ENCODE measurements at places on chromosomes 11 and 22.

- no peak for DNase-seq
Measured at GRCh38 chr11:35598254-35599125, 19.8 kb upstream of the FJX1 start.

DNA sequence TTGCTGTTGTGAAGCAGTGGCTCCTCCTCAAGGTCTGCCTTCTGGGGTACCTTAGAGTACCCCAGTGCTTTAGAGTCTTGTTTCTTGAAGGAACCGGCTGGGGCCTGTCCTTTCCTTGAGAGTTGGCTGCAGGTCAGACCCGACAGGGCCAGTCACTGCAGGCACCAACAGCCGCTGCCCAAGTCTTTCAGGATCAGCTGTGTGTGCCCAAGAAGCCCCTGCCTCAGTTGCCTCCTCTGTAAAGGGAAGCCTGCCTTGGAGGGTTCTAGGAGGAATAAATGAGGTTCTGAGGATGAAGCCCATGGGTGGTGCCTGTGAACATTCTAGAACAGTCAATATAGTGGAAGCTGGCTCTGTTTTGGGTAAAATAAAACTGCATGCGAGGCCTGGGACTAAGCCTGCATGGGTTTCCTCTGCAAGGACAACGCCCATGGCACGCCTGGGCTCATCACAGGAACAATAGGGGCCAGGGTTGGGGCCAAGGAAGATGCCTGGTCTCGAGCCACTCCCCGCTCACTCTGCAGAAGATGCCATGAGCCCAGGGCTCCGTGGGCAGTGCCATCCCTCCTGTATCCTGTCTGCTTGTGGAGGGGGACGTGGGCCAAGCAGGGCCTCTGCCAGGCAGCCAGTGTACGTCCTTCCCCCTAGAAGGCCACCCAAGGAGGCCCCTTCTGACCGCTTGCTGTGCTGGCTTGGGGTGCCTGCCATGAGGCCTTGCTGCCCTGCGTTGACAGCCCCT, 81.6 kb downstream of the MED15 start:
- DNase-seq: no peak

DNA sequence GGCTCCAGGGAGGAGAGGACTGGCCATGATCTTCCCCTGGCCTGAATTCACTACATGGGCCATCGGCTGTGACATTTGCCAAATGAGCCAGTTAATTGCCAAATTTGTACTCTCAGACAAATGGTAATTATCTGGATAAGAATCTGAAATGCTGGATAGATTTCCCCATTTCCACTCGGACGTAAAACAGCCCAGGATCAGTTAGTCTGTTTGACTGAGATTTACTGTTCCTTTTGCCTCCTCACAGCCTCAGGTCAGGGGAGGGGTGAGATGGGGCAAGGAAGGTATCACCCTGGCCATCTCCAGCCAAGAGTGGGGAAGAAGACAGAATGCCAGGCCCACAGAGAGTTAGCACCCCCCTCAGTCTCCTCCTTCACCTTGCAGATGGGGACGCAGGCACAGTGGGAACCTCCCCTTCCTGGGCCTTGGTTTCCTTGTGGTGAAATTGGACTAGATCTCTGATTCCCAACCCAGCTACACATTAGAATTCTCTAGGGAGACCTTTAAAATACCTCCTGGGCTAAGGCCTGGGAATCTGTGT, 5.2 kb downstream of the TRIM29 start:
- no peak for DNase-seq

GRCh38 chr11:20036626-20037335, 123.5 kb downstream of the DBX1 start:
- DNase-seq: no peak

- no peak for DNase-seq
Measured at GRCh38 chr11:73972620-73973449, 9.8 kb downstream of the UCP2 start.

DNA sequence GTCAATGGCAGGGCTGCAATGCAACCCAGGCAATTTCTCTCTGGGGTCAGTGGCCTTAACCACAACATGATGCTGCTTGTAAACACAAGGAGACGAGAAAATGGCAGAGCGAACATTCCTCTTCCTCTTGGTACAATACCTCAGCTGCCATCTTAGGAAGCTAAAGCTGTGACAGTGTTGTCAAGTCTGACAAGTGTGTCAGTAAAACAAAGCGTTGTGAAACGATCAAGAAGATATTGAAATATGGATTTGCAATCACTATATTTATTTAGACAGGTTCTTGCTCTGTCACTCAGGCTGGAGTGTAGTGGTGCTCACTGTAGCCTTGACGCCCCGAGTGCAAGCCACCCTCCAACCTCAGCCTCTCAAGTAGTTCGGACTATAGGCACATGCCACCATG, 14.5 kb upstream of the USP47 start:
- DNase-seq: no peak

DNA sequence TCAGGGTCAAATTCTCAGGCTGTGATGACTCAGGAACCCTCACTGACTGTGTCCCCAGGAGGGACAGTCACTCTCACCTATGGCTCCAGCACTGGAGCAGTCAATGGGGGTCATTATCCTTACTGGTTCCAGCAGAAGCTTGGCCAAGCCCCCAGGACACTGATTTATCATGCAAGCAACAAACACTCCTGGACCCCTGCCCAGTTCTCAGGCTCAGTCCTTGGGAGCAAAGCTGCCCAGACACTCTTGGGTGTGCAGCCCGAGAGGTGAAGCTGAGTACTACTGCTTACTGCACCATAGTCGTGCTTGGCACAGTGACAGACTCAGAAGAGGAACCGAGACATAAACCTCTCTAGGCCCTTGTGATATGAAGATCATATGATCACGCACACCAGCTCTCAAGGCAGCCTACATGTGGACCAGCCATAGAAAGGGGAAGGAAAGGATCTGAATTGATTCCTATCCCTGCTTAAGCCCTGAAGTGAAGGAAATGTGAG, 58.2 kb downstream of the ZNF280B start:
- no peak for DNase-seq

DNA sequence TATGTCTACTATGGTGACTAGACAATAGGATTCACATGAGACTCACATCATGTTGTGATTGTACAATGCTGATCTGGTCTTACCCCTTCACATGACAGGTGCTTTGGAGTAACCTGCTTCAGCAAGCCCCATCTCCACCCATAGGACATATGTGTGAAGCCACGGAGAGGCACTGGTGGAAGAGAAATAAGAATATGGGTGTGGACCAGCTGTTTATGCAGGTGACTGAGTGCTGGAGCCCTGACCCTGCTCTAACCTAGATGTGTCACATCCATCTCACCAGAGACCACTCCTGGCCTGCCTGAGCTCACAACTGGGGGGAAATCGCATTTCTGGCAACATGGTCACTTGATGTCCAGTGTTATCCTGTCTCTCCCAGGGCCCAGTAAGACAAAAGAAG, 119.7 kb downstream of the GGTLC2 start:
- no peak for DNase-seq

DNA sequence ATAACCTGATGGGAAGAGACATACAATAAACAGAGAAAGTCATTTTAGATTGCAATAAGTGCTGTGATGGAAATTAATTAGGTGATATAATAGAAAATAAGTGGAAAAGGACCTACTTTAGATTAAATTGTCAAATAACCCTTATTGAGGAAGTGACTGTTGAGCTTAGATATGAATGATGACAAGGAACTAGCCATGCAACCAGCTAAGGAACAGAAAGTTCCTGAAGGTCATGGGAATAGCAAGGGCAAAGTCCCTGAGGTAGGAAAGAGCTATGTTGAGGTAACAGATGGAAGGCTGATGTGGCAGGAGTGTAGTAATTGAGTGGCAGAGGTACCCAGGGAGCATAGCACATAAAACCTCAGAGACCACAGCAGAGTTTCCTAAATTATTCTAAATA, 135.2 kb downstream of the WNT11 start:
- no peak for DNase-seq

- no peak for DNase-seq
Measured at GRCh38 chr22:41648432-41648831, 27.3 kb downstream of the XRCC6 start.

DNA sequence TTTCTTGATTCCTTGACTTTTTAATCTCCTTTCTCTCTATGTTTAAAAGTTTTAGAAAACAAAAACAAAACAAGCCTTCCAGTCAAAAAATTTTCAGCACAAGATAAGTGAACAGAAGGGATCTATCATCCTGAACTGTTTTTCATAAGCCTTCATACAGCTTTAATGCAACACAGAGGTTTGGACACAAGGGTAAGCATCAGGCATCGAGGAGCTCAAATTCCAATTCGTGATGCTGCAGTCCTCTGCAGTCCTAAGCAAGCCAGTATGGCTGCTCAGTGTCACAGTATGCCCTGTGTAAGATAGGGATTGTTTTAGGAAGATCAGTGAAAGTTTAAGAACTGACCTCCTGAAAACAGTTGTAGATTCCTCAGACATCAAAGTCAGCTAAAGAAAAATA, 740.9 kb downstream of the NTM start:
- DNase-seq: no peak

DNA sequence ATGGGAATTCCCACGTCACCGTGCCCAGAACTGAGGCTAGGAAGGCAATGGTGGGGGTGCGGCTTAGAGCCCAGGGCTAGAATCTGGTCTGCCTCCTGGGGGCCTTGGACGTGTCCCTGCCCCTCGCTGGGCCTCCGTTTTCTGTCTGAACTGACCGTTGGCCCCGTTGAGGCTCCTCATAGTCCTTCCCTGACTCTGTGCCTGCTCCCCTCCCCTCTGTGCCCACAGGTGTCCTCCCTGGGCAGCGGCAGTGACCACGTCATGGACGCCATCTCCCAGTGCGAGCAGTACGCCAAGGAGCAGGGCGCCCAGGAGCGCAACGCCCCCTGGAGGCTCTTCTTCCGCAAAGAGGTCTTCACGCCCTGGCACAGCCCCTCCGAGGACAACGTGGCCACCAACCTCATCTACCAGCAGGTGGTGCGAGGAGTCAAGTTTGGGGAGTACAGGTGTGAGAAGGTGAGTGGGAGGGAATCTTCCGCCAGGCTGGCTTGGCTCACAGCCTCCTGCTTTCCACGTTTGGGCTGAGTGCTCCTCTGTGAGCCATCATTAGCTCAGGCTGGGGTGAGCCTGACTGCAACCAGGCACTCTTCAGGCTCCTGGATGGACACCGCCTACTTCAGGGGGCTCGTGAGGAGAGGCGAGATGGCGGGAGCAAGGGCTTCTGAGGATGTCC, 63.9 kb downstream of the MYO7A start:
- peak; percentile 13 for DNase-seq

DNA sequence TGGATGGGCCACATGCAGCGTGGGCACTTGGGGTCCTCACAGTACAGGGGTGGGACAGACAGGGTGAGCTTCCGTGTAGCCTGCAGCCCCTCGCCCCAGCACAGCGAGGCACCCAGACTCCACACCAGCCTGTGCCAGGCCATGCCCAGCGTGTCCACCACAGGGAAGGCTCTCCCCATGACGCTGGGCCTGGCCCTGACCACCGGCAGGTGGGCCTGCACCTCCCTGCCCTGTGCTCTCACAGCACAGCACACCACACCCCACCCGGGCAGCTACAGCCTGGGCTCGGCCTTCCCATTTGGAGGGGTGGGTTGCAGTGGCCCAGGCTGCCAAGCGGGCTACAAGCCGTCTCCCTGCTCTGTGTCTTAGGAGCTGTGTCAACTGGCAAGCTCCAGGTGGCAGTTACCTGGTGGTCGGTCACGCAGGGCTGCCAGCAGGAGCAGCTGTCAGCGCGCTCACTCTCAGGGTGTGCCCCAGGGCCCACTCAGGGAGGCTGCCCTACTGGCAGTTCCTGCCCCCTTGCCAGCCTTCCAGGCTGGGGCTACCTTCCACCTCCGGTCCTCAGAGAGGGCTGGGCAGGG, 4.6 kb downstream of the MOB2 start:
- DNase-seq: no peak

GRCh38 chr22:50017701-50018224, 5.2 kb upstream of the IL17REL start:
- DNase-seq: no peak

DNA sequence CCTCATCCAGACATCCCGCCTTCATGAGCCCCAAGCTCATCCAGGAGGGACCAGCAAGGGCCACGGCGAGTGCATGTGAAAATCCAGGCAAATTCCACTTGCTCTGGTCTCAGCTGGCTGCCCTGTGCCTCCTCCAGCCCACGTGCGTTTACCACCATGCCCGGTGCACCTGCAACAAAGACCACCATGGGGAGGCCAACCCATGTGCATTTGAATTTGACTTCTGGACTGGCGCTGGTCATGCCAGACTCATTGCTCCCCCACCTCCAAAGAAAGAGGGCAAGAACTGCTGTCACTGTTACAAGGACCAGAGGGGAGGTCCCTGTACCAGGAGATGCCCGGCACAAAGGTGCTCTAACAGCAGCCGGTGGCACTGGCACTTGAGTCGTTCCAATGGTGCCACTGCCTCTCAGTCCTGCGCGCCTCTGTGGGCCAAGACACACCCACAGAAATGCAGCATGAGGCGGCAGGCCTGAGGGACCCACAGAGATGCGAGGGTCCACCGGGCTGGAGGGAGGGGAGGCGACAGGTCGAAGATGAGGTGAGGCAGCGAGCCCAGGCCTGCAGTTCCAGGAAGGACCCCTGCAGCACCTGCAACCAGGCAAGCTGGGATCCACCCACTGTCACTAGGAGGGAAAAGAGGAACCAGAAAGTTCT, 80.3 kb downstream of the PHF21B start:
- no peak for DNase-seq

DNA sequence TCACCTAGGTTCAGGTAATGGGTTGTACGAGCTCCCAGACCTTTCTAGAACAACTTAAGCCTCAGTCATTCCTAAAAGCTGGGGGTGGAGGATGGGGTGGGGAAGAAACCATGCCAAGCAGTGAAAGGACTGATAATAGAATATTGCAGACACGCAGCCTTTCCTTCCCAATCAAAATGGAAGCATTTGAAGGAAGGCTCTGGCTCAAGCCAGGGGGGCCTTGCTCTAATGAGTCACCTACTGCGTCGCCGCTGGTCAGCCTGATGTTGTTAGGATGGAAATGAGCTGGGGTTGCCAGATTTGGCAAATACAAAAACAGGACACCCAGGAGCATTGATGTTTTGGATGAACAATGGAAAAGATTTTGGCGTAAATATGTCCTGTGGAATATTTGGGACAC, 6.2 kb downstream of the SYT12 start:
- no peak for DNase-seq

DNA sequence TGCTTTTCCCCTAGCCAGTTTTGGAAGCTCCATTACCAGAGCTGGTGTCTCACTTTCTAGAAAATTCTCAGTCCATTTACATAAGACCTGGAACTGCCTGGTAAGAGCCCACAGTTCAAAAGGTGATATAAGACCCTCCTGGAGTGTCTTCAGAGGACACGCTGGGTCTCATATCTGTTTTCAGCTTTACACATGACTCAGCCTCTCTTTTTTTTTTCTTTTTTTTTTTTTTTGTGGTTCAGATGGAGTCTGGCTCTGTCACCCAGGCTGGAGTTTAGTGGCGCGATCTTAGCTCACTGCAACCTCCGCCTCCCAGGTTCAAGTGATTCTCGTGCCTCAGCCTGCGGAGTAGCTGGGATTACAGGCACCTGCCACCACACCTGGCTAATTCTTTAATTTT, 30.7 kb downstream of the WEE1 start:
- DNase-seq: no peak

GRCh38 chr22:31969789-31970489, 25.6 kb downstream of the YWHAH start:
- peak; percentile 24 for DNase-seq

GRCh38 chr11:74159642-74160041, 11.2 kb downstream of the C2CD3 start:
- no peak for DNase-seq
